ENCODE measurements at places on chromosomes 2 and 18.

GRCh38 chr2:128644156-128644555, 325.5 kb upstream of the HS6ST1 start:
- DNase-seq, result no peak

GRCh38 chr2:10619643-10620042, 70.1 kb downstream of the NOL10 start:
- DNase-seq, result no peak

- DNase-seq, result no peak
Measured at GRCh38 chr2:112841295-112842044, 4.9 kb upstream of the IL1B start.

DNA sequence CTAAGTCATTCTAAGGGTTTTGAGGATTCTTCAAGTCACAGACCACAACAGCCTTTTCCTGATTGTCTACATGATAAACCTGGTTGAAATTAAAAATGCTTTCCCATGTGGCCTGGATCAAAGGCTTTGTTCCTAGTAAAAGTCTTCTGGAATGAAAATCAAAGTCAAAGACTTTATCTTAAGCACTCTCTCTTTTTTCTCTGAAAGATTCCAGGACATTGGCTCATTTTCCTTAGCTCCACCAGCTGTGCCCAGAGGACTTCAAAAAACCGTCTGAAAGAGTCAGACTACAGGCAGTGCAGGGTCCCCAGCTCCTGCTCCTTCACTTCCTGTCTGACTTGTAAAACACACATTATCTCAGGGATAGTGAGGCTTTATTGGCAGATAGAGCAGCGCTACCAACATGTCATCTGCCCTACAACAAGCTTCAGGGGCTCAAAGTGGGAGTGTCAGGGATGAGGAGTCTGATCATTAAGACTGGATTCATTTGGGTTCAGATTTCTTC, 148.2 kb downstream of the ESCO1 start:
- no peak for DNase-seq

GRCh38 chr2:65228263-65228750, 676 bp downstream of the ACTR2 start:
- DNase-seq, result peak; percentile 89

- DNase-seq, result no peak
Measured at GRCh38 chr18:41052625-41053024, 902.4 kb upstream of the PIK3C3 start.

DNA sequence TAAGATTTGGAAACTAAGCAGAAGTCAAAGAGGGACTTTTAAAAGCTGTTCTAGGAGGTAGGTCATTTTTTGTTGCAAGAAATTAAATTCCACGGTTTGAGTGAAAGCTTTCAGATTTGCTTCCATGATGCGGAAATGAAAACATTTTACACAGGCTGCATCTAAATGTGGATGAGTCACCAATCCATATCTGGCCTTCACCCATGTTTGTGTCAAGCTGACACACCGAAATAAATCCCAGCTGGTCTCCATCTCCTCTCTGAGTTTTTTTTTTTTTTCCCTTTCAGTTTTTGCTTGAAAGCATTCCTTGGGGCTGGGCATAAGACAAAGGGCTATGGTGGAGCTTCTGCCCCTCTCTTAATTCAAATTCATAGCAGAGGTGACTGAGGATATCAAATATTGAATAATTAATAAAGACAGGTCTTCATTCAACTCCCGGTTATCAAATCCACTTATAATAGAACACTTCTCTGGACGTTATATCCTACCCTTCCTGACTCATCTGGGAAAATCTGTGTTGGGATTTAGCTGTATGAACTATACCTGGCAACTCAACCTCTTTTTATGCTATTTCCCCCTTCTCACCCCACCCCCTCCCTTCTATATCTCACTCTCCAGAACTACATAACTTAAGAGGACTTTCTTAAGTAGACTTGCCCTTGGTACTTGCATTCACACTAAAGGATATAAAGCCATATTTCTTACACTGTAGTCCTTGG, 558.3 kb upstream of the GCFC2 start:
- peak; percentile 22 for DNase-seq

GRCh38 chr2:222919841-222920526, 59.1 kb downstream of the ACSL3 start:
- DNase-seq, result no peak

DNA sequence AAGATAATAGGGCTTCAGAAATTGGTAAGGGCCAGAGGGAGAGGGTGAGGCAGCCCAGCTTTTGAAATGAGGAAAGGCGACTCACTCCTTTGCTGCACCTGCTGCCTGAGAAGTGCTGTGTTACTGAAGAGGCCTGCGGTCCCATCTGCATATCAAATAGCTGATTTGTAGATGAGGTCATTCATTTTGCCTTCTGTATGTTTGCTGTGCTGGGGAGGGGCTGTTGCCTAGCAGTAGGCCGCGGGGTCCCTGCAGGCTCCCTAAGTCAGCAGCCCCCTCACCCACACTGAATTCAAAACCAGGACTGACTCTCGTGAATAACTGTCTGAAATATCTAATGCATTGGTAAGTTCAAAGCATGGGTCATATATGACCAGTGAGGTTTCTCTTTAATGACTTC, 377.2 kb downstream of the SOX11 start:
- DNase-seq, result peak; percentile 32

DNA sequence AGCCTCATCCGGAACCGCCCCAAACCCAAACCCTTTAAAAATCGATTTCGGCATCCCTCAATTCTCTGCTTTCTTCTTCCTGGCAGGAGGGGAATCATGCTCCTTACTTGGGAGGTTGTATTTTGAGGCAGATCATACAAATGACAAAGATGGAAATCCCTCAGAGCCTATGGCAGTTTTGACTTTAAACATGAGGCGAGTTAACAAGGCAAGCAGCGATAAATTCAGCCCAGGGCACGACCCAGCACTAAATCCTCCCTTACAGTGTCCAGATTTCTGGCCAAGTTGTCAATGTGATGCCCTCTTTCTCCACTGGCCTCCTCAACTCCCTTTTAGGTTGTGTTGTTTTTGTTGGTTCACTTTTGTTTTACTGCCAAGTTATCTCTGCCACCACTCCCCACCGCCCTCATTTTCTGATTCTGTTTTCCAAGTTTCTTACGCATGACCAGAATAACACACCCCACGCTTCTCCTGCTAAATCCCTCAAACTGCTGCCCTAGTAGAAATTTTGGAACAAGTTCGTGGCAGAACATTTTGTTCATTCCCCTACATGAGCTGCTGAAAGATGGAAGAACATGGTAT, 68.3 kb downstream of the CTAGE1 start:
- no peak for DNase-seq

DNA sequence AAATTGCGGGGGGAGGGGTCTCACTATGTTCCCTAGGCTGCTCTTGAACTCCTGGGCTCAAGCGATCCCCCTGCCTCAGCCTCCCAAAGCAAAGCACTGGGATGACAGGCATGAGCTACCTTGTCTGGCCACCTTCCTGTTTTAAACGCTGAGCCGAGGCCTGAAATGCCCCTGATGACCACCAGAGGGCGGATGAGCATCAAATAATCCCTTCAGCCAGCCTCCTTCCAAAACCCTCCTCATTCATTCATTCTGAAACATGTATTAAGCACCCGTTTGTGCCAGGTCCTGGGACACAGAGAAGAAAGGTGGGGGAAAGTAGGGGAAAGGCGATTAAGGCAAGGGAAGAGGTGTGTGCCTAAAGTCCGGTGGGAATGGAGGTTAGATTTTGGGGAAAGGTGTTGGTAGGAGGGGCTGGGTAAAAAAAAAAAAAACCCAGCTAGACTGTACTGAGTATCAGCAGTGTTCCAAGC, 30.7 kb upstream of the PTMA start:
- peak; percentile 76 for DNase-seq

- DNase-seq, result peak; percentile 10
Measured at GRCh38 chr18:46174342-46175041, 70.3 kb downstream of the HAUS1 start.

DNA sequence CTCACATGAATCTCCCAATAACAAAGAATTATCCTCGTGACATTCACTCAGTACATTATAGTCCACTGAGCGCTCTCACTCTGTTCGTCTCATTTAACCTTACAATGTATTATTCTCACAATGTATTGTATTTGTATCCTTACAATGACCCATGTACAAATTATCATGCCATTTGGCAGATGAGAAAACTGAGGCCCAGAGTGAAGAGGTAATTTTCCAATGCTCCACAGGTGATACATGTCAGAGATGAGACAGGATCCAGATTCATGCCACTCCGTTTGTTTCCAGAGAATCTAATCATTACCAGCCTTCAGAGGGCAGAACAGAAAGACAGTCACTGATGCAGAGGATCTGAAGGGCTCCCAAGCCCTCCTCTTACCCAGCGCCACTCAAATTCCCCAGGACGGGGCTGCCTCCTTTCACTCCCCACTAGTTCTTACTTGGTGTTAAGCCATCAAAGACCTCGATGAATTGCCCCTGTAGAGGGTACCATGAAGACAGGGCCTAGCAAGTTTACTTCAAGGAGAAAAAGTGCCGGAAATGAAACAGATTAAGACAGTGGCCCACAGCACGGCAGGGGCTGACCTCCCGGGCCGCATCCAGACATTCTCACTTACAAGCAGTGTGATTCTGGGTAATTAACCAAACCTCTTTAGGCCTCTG, 98.4 kb upstream of the MBOAT2 start:
- DNase-seq, result no peak

- no peak for DNase-seq
Measured at GRCh38 chr2:62197925-62198633, 2.2 kb downstream of the B3GNT2 start.

- DNase-seq, result peak; percentile 35
Measured at GRCh38 chr2:86337244-86337835, at the start of gene REEP1. Gene REEP1 (minus strand): TSS chr2:86337626. CDS start chr2:86337510, 116 bp downstream.

- DNase-seq, result no peak
Measured at GRCh38 chr2:149415086-149415485, 84.7 kb downstream of the LYPD6 start.

- DNase-seq, result no peak
Measured at GRCh38 chr2:193841384-193842150, 1646.8 kb upstream of the TMEFF2 start.

GRCh38 chr2:7904319-7904718, 777.5 kb upstream of the ID2 start:
- DNase-seq, result no peak

DNA sequence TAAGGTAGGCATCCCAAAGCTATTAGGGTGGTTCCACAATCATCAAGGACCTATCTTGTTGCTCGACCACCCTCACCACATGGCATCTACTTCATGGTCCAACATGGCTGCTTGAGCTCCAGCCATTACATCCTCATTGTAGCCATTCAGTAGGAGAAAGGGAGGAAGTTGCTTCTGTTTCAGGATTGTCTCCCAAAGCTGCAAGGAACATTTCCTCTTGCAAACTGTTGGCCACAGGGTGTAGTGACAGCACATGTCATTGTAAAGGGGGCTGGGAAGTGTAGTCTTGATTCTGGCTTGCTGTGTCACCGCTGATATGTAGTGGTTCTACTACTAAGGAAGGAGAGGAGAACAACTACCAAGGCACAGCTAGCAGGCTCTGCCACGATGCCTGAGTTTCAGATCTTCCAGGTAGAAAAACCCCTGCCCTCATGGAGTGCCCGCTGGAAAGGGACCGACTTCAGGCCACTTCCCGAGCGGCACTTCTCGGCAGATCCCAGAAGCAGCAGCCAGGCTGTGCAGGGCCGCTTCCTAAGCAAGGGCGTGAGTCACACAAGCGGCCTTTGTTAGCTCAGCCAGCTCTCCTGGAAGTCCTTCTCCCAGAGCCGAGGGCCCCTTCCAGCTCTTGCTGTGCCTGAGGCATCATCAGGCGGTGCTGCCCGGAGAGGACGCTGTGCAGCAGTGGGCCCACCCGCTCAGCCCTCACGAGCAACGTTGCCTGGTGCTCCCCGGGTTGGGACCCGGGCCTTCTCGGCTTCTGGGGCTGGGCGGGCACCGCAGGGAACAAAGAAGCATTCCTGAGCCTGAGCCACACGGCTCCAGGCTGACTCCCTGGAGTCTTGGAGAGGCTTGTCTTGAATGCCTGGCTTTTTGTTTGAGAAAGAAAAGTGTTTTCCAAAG, 58.2 kb downstream of the HS6ST1 start:
- no peak for DNase-seq

GRCh38 chr2:227118353-227118752, 45.7 kb downstream of the COL4A4 start:
- no peak for DNase-seq

- DNase-seq, result no peak
Measured at GRCh38 chr18:74541703-74542555, 7.6 kb downstream of the CNDP1 start.

DNA sequence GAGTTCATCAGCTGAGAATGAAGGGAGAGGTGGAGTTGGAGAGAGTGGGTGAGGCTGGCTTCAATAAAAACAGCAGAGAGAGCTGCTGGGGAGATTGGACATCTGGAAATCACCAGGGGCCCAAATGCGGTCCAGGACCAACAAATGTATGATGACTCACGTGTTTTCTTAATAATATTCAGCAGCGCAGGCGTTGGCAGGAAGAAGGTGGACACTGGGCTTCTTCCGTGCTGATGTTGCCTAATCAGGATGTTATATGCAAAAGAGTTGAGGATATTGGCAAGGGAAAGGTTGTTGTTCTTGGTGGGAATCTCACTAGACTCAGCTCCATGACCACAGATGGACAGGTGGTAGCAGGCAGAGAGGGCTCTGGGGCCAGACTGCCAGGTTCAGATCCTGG, 12.8 kb upstream of the PLA2R1 start:
- no peak for DNase-seq

DNA sequence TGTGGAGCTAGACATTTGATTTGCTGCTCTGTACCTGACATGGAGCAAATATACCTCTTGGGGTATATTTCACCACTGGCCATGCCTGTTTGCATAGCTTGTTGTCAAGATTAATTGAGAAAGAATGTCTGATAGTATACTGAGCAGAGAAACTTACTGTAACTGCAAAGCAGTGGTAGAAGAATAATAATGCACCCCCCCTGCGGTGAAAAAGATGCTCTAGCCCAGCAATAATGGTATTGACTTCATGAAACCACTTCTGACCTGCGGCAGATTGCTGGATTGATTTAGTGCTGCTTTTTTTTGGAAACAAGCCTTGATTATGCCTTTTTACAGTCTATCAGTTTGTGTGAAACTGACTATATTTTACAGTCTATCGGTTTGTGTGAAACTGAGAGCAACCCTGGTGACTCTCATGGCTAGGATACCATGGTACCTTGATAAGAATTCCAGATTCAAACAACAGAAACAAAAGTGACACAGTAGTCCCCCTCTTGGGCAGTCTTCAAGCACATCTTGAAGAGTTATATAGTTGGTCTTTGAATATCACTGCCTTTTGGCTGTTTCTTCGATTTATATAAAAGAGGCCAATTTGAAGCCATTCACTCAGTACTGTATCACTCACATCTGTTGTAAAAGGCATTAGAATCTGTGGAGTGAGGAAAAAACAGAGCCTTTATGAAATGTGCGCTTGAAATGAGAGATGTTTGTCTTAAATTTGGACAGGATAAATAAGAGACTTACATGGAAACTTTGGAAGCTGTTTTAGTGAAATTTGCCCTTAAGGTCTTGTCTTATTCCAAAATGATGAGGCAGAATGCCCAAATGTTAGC, 102.5 kb downstream of the FMNL2 start:
- no peak for DNase-seq

- no peak for DNase-seq
Measured at GRCh38 chr2:229084447-229084846, 186.6 kb downstream of the PID1 start.

GRCh38 chr2:172128484-172128883, 25.8 kb upstream of the DLX2 start:
- DNase-seq, result no peak

- DNase-seq, result no peak
Measured at GRCh38 chr18:45467293-45467692, 148.0 kb upstream of the SLC14A2 start.

GRCh38 chr2:202588647-202589581, 45.9 kb upstream of the FAM117B start:
- DNase-seq, result peak; percentile 82

All from SW480 (cell line).